ENCODE measurements at places on chromosomes 2 and 18.

- DNase-seq, result no peak
Measured at GRCh38 chr2:215880970-215881369, 132.4 kb downstream of the MREG start.

DNA sequence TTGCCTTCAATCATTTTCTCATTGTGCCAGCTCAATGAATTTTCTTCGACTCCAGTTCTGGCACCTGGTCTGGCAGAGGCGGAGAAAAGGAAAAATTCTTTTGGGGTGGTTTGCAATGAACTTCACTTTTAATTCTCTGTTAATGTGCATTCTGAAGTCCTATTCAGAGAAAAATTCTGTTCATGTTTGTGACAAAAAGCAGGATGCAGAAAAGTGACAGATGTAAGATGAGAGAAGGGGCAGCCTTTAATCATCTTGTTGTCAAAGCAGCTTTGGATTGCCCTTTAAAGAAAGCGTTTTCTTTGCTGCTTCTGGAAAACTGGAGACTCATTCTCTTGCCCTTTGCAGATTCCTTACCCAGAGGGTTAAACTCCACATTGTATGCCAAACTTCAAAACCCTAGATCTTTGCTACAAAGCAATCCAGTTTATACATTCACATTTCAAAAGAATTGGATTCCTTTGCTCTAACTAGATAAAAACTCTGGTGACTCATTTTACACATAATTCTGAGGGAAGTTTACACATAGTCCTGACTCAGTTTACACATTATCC lies 94.6 kb upstream of the CAVIN2 start:
- DNase-seq, result no peak

DNA sequence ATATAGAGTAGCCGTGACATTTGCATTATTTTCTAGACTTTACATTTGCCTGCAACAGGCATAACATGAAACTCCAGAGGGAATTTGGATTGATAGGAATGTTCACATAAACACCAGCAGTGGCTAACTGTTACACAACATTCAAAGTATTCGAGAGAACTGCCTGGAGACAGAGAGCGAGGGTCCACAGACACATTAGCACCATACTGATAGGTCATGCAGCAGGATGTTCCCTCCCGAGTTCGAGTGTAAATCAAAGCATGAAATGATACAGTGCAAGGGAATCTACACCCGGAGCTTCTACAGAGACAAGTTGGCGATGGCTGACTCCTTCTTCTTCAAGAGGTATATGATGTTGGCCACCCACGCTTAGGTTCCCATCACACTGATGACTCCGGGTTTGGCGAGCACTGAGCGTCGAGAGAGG lies 89.5 kb downstream of the COL6A3 start:
- no peak for DNase-seq

- no peak for DNase-seq
Measured at GRCh38 chr2:100130595-100131391, 11.6 kb downstream of the AFF3 start.

DNA sequence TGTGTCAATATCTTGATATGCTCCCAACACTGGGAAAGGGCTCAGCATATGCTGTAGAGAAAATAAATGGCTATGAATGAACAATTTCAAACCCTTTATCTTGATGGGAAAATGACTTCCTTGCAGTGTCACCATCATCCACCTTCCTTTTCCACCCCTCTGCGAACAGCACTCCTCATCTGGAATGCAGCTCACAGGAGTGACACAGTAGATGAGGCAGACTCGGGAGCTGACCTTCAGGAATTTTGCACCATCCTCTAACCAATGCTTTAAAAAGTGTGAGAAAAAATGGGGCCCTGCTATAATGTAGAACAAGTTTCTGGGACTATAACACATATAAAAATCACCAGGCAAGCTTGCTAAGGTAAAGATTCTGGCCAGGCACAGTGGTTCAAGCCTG lies 41.3 kb upstream of the YPEL5 start:
- DNase-seq, result no peak

- DNase-seq, result no peak
Measured at GRCh38 chr2:186696290-186696689, 2.4 kb downstream of the FAM171B start.
